ENCODE measurements at places on chromosomes 7 and 10.

DNA sequence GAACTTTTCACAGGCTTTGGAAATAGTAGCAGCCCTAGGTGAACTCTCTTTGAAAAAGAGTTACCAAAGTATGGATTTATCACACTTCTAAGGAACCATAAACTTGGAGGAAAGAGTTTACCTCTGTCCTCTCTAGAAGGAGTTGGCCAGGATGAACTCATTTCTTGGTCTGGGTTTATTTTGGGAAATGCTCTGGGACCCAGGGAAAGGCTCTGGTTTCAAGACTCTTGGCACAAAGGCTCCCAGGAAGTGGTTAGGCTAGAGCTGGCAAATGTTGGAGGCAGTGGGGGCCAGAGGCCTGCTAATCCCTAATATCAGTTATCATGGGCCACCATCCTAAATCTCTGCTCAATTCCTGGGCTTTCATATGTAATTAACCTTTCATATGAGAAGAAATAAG, 36.3 kb upstream of the CDK6 start:
- no peak for DNase-seq

DNA sequence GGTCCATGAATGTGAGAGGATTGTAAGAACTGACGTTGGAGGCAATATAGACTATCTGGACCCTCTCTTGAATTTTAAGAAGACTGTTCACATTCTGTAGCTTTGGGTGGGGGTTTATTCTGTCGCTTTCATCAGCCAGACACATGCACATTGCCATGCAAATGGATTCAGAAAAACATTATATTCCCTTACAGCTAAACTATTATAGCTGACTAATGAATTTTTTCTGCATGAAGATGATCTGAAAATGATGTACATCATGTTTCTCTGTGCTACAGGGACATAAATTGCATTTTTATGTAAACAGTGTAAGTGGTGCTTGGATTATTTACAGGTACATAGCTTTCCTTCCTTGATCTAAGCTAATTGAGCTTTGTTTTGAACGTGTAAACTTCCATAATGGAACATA, 1.5 kb downstream of the MET start:
- no peak for DNase-seq

GRCh38 chr7:74217455-74218342, 7.9 kb downstream of the LAT2 start:
- no peak for DNase-seq

GRCh38 chr7:157276731-157277562, 59.9 kb upstream of the DNAJB6 start:
- DNase-seq = no peak

DNA sequence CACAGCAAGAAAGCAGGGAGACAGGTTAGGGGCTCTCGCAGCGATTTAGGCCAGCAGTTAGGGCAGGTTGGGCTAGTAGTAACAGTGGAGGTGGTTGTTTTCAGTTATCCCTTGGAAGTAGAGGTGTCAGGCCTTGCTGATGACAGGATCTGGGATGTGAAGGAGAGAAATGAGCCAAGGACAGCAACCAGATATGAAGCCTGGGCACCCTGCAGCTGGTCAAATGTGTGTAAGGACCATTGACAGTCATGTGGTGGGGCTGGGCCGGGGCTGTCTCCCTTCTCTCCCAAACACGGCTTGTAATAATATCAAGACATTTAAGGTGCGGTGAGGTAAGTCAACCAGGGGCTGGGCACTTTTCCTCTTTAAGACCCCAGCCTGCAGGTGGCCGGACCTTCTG, 112.5 kb upstream of the IGFBP3 start:
- no peak for DNase-seq

DNA sequence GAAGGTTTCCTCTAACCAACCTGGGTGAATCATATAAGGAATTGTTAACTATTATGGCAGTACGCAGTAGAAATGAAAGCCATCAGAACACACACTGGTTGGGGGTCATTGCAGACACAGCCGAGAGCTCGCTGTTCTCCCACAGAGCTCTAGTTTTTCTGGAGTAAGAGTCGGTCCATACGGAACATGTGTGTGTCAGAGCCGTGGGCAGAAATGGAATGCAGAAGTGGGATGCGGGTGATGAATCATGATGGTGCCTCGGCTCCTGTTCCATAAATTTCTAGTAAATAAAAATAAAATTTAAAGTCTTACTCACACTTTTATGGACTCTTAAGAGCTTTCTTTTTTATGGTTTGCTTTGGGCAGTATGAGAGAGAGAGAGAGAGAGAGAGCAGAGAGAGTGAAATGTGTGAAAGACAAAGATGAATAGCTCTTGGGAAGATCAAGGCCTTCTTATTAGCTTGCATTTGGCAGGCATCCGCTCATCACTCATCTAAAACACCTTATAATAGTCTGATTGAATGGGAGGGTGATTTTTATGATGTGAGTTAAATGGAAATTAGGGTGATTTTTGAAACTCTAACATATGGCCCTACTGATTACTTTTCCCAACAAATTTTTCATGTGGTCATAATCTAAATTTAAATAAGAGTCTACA, 98.8 kb upstream of the PFKP start:
- no peak for DNase-seq

DNA sequence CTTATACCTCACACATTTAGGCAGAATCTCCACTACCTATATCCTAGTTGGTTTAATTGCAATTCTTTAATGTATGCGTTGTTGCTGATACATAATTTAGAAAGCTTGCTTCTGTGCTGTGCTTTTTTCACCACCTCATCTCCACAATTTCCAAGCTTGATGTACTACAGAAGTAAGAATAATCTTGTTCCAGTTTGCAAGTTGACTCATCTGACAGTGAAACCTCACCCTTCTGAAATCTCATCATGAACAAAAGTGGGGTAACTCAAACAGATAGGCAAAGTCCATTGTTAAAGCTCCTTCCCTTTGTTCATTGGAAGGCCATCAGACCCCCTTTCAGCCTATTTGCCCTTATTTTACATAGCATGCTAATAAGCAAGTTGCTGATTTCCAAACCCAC, 13.6 kb downstream of the EIF4EBP2 start:
- no peak for DNase-seq

DNA sequence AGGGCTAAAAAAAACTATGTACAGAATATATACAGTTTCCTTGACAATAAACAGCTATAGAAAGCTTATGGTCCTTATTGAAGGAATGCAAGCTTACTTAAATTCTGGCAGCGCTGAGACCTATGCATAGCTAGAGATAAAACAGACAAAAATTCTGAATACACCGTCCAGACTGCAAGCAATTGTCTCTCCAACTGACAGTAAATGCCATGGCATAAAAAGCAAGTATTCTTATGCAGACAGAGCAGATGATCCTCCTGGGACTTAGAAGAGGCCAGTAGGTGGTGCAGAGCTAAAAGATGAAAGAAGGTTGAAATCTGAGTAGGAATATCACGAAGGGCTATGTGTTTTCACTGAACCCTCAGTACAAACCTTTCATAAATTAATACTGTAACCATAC, 157.0 kb upstream of the CACNA2D1 start:
- DNase-seq = no peak

- no peak for DNase-seq
These were observed 77.0 kb upstream of the SEMA3A start for GRCh38 chr7:84271543-84271942.

DNA sequence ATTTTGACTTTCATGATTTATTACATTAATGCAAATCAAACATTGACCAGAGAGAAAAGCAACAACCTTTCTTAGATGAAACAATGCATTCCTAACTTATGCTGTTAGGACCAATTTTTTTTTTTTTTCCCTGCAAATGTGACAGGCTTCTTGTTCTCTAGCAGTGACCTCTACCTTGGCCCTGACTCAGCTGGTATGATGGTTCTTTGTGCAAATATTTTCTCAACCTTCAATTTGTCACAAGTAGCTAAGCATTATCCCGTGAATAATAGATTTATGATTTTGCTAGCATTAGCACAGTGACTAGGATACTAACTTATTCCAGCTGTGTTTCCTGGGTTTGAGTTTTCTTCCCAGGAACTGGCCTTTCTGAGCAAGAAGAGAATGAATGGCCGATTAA, 64.9 kb downstream of the PPP1R9A start:
- no peak for DNase-seq

GRCh38 chr7:18889436-18889835, 228.0 kb downstream of the TWIST1 start:
- DNase-seq = no peak

DNA sequence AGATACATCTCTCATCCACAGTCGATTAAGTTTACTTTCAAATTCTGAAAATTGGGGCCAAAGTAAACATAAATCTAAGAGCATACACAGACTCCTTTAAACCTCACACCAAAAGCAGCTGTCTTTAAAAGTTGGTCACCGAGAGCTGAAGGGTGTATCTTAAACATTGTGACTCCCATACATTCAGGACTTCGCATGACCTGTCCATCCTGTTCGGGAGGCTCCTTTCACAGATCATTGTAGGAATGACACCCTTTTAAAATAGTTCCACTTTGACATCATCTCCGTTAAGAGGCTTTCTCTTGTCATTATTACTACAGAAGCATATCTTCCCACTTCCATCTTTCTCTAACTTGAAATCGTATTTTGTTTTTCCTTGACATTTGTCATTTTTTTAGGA, 440.0 kb downstream of the DNAJB9 start:
- no peak for DNase-seq

DNA sequence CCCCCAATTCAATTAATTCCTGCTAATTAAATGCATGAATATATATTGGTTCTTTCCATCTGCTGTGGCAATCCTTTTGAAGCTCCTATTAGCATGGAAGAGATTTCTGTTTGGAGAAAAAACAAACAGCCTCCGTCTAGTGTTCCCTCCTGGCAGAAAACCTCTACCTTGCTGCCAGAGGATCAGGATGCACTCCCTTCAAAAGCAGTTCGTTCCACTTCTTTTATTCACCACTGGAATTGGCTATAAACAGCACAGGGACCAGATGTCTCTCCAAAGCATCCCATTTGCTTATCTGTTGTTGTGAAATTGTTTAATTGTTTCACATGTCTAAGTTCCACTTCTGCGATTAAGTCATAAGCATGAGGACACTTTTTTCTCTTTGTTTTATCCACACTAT, 77.8 kb upstream of the PTN start:
- no peak for DNase-seq

DNA sequence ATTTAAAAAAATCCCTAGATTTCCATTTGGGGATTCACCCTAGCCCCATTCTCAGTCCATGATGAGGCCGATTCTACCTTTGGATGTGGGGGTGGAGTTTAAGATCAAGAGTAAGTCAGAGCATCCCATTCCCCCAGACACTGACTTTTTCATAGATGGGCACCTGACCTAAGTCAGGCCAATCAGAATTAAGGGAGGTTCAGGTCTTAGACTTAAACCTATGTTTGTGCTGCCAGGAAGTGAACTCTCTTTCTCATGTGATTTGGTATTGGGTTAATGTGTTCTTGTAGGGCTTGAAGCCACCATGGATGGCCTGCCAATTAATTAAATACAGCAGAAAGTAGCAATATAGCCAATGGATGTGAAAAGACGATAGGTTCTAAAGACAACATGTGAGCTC, 30.1 kb downstream of the HOXA1 start:
- no peak for DNase-seq

DNA sequence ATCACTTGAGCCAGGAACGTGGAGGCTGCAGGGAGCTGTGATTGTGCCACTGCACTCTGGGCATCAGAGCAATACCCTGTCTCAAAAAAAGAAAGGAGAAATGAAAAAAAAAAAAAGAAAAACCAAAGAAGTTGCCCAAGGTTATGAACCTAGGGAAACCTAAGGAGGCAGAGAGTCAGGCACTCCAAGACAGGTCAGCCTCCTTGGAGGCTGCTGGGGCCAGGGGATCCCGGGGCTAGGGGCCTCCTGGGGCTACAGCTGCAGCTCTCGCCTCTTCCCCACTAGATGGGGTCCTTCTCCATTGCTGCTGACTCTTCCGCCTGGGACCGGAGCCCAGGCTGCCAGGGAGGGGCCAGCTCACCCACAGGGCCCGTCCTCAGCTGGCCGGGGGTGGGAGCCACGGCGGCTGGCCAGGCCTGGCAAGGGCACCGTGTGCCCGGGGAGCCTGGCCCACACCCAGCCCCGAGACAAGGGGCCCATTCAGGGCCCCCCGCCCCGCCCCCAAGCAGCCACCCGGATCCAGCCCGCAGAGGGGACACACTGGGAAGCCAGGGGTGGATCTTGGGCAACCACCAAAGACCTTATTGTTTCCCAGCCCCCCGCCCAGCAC, 1.7 kb upstream of the SPACDR start:
- no peak for DNase-seq

- DNase-seq = no peak
These were observed 53.5 kb downstream of the CDK13 start for GRCh38 chr7:40003597-40003996.

DNA sequence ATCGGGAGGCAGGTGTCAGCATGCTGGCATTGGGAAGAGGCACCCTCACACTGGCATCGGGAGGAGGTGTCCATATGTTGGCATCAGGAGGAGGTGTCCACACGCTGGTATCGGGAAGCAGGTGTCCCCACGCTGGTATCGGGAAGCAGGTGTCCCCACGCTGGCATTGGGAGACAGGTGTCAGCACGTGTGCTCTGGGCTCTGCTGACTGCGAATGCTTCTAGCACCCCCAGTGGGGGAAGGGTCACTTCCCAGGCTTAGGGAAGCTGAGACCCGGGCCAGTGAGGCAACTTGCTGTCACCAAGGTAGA, 92.5 kb upstream of the IKZF1 start:
- no peak for DNase-seq

GRCh38 chr10:72689660-72690059, 2.3 kb upstream of the MCU start:
- DNase-seq = no peak

DNA sequence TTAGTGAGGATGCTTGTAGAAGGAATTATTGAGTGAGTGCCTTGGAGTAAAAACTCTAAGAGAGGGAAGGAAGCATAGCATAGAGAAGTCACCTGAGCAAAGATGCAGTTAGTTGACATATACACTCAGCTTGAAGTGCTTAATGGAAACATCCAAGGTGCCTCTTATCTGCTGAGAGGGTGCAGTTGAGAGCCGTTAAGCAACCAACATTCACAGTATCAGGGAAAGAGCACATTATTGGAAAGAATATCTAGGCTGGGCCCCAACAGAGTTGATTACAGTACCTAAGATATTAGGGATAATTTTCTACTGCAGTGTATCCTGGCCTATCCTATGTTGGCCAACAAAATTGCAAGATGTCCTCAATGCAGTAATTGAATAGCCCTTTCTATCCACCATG, 302.0 kb downstream of the ETV1 start:
- no peak for DNase-seq

- DNase-seq = no peak
These were observed 43.4 kb downstream of the DNMBP start for GRCh38 chr10:99966306-99966705.

DNA sequence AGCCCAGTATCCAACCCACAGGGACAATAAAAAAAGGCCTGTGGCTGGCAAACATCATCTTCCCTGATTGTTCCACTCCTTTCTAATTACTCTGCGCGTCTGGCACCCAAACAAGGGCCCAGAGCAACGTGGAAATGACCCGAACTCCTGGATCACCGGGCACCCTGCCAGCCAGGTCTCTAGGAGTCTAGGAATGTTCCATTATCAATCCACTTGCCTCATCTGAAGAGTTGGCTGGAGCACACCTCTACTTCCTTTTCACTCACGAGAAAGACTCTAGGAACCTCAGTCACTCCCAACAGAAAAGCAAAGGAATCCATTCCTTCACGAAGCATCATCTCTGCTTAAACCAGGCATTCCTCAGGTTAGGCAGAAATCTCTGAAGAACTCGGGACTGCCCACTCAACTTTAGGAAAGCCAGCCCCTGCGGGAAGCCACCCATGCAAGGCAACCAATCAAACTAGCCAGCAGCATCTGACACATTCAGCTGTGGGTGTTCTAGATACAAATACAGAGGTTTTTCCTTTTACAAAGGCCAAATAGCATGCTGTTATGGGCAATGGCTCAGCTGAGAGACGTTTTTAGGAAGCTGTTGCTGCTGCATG, 37.7 kb downstream of the ATXN7L1 start:
- DNase-seq = no peak

GRCh38 chr7:70325509-70326101, 727.3 kb downstream of the AUTS2 start:
- DNase-seq = no peak
